ENCODE measurements at places on chromosomes 2 and 18. TPM values are rescaled to one million over a fixed set of nuclear protein-coding genes. Genes with fewer than 3 reads are reported as not detected.

CHCHD5 gene
- 41.8 TPM for total RNA-seq

- no peak for DNase-seq
- H3K27ac ChIP-seq, result no peak overlapping the region
- H3K4me3 ChIP-seq, result no peak overlapping the region
- no peaks in the 10 kb centered on the region for H3K4me1 ChIP-seq
These were observed 91.5 kb downstream of the TEX51 start for GRCh38 chr2:126990200-126990599.

CTIF gene
- 4.6 TPM for total RNA-seq

DNA sequence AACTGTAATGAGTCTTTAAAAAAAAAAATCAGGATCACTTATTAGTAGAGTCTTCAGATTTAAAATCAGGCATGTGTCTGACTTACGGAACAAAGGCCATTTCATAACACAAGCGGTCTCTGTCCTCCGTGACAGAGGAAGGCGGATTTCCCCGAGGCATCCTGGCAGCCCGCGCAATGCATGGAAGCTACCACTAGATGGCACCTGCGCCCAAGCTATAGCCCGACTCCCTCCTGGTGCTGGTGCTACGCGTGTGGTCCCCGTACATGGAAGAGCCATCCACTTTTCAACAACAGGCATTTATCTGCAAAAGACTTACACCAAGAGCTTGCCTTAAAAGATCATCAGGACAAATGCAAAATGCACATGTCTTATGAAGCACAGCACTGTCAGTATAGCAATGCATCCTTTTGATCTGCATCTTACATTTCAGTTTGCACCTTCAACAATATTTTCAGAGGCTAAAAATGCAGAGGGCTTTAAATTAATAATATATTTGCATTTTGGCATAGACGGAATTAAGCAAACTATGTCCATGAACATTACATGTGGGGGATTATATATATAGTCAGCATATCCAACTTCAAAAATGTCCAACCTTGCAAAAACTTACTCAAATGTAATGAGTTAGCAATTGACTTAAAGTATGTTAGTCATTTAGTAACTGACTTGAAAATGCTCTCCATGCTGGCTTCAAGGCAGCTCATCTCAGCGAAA is 96.0 kb downstream of the ZNF516 start:
- no peak overlapping the region for H3K27ac ChIP-seq
- H3K4me1 ChIP-seq, result peaks cover 12% of the 10 kb centered on the region
- no peak overlapping the region for H3K4me3 ChIP-seq
- no peaks in the 10 kb centered on the region for H3K27me3 ChIP-seq

DNA sequence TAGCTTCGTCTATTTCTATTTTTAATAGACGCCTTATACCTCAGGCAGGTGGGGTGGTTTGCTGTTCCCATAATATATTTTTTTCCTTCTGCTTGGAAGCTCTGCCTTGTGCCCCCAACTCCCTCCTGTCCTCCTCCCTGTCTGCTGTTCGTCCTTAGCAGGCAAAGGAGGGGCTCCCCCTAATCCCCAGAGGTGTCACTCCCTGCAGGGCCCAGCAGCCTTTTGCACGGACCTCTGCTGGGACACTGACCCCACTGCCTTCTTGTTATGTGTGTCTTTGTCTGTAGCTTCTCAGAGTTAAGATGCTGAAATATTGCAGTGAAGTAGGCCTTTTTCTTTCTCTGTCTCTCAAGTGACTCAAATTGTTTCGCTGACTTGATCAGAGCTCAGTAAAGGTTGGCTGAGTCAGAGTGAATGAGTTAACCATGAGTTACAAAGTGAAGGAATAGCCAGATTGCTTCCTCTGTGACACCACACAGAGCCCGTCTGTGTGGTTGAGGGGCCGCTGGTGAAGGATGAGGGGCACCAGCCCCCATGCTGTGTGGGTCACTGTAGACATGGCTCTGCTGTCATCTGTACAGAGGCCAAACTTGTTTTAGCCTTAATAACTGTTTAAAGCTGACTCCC is 47.7 kb downstream of the PRKCE start:
- no peaks in the 10 kb centered on the region for H3K36me3 ChIP-seq
- no peaks in the 10 kb centered on the region for H3K27me3 ChIP-seq
- peak overlapping the region; percentile 46 for H3K4me3 ChIP-seq
- no peak overlapping the region for H3K27ac ChIP-seq
- H3K4me1 ChIP-seq, result peaks cover 25% of the 10 kb centered on the region

- no peaks in the 10 kb centered on the region for H3K36me3 ChIP-seq
- H3K27me3 ChIP-seq, result no peaks in the 10 kb centered on the region
- DNase-seq, result no peak
These were observed 17.7 kb upstream of the IGFBP2 start for GRCh38 chr2:216615298-216616082.

DNA sequence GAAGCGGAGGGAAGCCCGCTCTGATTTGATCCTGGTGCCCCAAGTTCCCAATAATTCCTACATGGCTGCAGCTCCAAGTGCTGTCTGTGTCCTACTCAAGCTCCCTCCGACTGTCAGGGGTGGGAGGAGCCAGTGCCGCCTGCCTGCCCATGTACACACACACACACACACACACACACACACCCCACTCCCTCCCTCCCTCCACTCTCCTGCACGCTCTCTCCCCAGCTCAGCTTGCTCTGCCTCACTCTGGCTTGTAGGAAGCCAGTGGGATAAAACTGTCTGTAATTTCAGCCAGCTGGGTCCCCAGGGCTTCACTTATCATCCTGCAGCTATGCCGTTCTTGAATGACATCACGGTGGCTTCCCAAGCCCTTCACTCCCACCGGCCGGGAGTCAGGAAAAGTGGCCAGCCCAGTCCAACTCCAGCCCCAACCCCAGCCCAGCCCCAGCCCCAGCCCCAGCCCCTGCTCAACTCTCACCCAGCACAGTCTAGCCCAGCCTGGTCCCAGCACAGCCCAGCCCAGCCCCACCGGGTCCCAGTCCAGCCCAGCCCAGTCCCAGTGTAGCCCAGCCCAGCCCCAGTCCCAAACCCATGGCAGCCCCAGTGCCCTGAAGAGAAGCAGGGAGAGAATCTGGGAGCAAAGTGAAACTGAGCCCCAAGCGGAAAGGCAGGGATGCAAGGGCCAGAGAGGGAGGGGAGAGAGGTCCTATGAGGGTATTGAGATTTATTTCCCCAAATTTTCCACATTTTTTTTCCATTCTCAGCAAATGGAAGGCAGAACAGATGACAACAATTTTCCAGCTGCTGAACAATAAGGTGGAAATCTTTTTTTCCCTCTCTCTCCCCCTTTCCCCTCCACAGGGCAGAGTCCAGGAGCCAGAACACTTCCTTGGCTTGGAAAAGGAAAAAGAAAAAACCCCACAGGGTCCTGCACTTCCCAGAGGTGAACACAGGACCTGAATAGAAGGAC is 144.0 kb downstream of the TNS1 start:
- no peaks in the 10 kb centered on the region for H3K36me3 ChIP-seq
- H3K27me3 ChIP-seq, result no peaks in the 10 kb centered on the region
- no peak for DNase-seq
- H3K4me1 ChIP-seq, result no peaks in the 10 kb centered on the region
- no peak overlapping the region for H3K4me3 ChIP-seq
- no peak overlapping the region for H3K27ac ChIP-seq

All from activated T-cell treated with anti-CD3 and anti-CD28 coated beads, Interleukin-2, amount 50 U/mL, for 72 hours (primary cell).